ENCODE measurements at places on chromosomes 16 and 17.
A peak's percentile ranks its signal among the peaks of the same experiment; 100 is the strongest.

DNA sequence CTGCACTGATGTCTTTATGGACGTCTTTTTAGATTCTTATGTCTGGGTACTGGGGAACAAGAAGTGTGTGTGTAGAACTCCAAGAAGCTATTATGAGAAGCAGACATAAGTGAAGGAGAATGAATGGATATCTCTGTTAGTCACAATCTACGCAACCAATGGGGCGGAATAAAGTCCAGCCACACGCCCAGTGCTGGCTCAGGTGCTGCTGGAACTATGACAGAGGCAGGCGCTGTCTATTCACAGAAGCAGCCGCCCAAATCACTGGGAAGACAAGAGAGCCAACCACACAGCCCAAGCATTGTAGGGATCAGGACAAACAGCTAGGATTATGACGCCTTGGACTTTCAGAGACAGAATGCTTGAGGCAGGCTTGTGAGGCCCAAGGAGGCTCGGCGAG is 43.9 kb upstream of the ICAM2 start:
- peak overlapping the region; percentile 88 for H3K27ac ChIP-seq
- no peak for DNase-seq
- peaks cover 95% of the 10 kb centered on the region for H3K36me3 ChIP-seq
- peaks cover 58% of the 10 kb centered on the region for H3K4me1 ChIP-seq
- no peaks in the 10 kb centered on the region for H3K27me3 ChIP-seq

DNA sequence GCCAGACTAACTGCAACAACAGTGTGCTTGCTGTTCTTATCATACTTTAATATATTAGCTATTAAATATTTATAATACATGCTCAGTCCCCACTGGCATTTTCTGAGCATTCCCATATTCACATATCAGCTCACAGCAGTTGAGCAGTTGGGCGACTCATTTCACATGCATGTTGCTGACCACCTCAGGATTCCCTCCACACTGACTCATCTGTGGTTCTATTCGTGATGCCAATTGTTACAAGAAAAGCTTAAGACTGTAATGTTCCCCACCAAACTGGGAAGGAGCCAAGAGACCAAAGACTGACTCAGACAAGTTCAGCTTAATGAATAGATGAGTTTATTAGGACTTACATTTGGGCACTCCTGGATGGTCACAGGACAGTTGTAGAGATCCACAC is 100.3 kb upstream of the KIF2B start:
- H3K36me3 ChIP-seq = no peaks in the 10 kb centered on the region
- H3K27me3 ChIP-seq = no peaks in the 10 kb centered on the region

- peaks cover 2% of the 10 kb centered on the region for H3K36me3 ChIP-seq
- DNase-seq = peak; percentile 46
- H3K4me3 ChIP-seq = peak overlapping the region; percentile 56
- H3K27ac ChIP-seq = peak overlapping the region; percentile 91
- H3K27me3 ChIP-seq = no peaks in the 10 kb centered on the region
Measured at GRCh38 chr16:26598061-26598460, 468.7 kb upstream of the C16orf82 start.

GRCh38 chr16:87141402-87141801 is 175.8 kb downstream of the C16orf95 start:
- H3K27me3 ChIP-seq = no peaks in the 10 kb centered on the region
- no peaks in the 10 kb centered on the region for H3K4me1 ChIP-seq
- no peak for DNase-seq
- H3K36me3 ChIP-seq = no peaks in the 10 kb centered on the region

DNA sequence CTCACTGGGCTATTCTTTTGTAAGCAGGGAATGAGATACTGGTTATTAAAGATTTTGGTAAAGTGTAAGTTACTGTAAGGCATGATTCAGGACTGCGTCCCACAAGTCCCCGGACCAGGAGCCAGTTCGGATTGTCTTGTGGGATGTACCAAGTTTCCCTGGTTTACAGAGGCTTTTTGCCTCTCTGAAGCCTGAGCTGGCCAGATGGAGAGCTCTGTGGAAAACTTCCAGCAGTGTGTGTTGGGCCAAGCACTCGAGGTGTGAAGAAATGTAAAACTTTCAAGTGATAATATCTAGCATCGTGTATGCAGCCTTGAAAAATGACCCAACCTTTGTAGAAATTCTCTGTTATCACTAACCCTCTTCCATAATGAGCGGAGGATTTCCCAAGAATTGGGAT is 2.4 kb downstream of the EPN2 start:
- no peaks in the 10 kb centered on the region for H3K27me3 ChIP-seq
- no peaks in the 10 kb centered on the region for H3K36me3 ChIP-seq
- H3K27ac ChIP-seq = no peak overlapping the region
- DNase-seq = no peak

DNA sequence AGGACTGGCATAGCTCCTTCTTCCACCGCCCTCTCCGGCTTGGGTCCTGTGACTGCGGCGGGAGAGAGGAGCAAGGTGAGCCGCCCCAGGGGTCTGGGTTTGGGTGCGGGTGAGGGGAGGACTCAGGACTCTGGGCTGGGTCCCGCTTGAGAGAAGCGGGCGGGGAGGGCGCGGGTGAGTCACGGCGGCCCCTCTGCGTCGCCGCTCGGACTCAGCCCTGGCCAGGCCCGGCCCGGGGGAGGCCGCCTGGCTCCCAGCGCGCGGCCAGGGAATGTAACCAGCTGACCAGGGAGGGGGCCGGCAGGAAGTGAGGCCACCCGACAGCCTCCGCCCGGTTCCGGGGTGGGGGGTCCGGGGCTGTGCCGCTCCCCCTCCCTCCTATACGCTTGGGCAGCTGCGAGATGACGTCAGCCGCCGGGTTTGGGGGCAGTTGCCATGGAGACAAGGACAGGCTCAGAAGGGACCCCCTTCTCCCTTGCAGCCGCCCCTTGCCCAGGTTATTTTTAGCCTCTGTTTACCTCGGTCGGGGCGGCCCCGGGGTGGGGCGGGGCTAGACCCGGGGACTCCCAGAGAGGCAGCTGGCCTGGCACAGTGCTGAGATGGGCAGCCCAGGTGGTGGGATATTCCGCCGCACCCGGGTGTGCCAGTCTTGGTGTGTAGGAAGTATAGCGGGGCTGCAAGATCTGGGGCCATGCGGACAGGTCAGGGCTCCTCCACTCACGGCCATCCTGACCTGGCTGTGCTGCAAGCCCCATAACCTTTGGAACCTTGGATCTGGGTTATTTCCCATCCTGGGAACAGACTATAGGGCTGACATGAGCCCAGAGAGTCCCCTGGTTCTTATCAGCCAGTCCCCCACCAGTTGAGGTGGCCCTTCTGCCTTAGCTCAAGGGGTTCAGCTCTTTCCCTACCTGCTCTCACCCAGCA is 1.6 kb downstream of the RIPOR1 start:
- DNase-seq = no peak
- no peak overlapping the region for H3K27ac ChIP-seq
- H3K4me1 ChIP-seq = peaks cover 16% of the 10 kb centered on the region

- H3K27ac ChIP-seq = peak overlapping the region; percentile 83
- H3K4me3 ChIP-seq = no peak overlapping the region
- peaks cover 13% of the 10 kb centered on the region for H3K4me1 ChIP-seq
- DNase-seq = no peak
Measured at GRCh38 chr16:80743273-80743672, 61.1 kb downstream of the CDYL2 start.

GRCh38 chr17:50153650-50154575 is 3.4 kb upstream of the PPP1R9B start:
- H3K27me3 ChIP-seq = no peaks in the 10 kb centered on the region
- peaks cover 13% of the 10 kb centered on the region for H3K36me3 ChIP-seq
- no peak overlapping the region for H3K27ac ChIP-seq
- H3K4me3 ChIP-seq = no peak overlapping the region
- peaks cover 19% of the 10 kb centered on the region for H3K4me1 ChIP-seq

DNA sequence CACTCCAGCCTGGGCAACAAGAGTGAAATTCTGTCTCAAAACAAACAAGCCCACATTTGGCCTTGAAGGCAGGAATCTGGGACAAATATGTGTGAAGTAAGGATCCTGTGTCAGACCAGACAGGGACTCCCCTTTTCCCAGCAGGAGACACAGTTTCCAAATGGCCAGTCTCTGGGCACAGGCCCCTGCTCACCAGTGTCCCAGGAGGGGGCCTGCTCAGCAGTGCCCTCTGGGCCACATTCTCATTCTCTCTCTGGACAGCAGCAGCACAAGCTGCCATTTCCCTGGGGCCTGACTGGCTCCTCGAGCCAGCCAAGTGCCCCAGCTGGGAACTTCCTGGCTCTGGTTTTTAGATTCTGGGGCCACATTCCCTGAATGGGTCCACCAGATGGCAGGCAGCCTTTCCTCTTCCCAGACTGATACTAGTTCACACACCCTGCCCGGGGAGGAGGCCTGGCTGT is 11.7 kb upstream of the MNT start:
- no peaks in the 10 kb centered on the region for H3K27me3 ChIP-seq
- H3K4me3 ChIP-seq = no peak overlapping the region
- no peak for DNase-seq
- no peaks in the 10 kb centered on the region for H3K4me1 ChIP-seq
- no peak overlapping the region for H3K27ac ChIP-seq
- peaks cover 6% of the 10 kb centered on the region for H3K36me3 ChIP-seq

GRCh38 chr16:22787466-22788192 is 26.3 kb upstream of the HS3ST2 start:
- peaks cover 5% of the 10 kb centered on the region for H3K4me1 ChIP-seq
- H3K27me3 ChIP-seq = peaks cover 28% of the 10 kb centered on the region
- DNase-seq = no peak
- H3K36me3 ChIP-seq = no peaks in the 10 kb centered on the region
- H3K27ac ChIP-seq = no peak overlapping the region

- H3K27ac ChIP-seq = no peak overlapping the region
- H3K4me3 ChIP-seq = no peak overlapping the region
- H3K36me3 ChIP-seq = no peaks in the 10 kb centered on the region
- no peak for DNase-seq
Measured at GRCh38 chr17:16941072-16942036, 30.6 kb downstream of the TNFRSF13B start.

DNA sequence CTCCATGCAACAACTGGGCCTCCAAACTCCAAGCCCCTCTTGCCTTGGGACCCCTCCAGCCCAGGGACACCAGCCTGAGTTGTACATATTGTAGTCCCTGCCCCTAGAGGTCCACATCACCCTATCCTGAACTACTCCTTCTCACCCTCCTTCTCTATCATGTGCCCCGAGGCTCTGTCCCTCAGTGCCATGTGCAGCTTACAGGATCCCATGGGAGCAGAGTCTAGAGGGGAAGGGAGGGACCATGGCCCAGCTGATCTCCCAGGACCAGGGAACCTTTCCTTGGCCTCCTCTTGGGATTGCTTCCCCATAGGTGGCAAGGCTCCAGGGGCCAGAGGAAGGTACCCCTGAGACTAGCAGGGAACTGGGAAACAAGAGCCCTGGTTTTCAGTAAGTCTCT is 35.3 kb downstream of the TMEM132E start:
- H3K27me3 ChIP-seq = peaks cover 78% of the 10 kb centered on the region
- H3K4me1 ChIP-seq = no peaks in the 10 kb centered on the region
- DNase-seq = no peak
- H3K36me3 ChIP-seq = no peaks in the 10 kb centered on the region
- H3K27ac ChIP-seq = no peak overlapping the region
- H3K4me3 ChIP-seq = no peak overlapping the region

- H3K4me3 ChIP-seq = no peak overlapping the region
- H3K27me3 ChIP-seq = peaks cover 53% of the 10 kb centered on the region
- H3K36me3 ChIP-seq = no peaks in the 10 kb centered on the region
- no peak overlapping the region for H3K27ac ChIP-seq
- DNase-seq = no peak
Measured at GRCh38 chr17:5665164-5665563, 80.9 kb upstream of the NLRP1 start.

- H3K36me3 ChIP-seq = no peaks in the 10 kb centered on the region
- peak overlapping the region; percentile 7 for H3K27ac ChIP-seq
- no peak overlapping the region for H3K4me3 ChIP-seq
- peaks cover 4% of the 10 kb centered on the region for H3K27me3 ChIP-seq
Measured at GRCh38 chr16:68762996-68763756, 26.1 kb downstream of the CDH1 start.

- H3K27me3 ChIP-seq = no peaks in the 10 kb centered on the region
- peak overlapping the region; percentile 97 for H3K27ac ChIP-seq
- peaks cover 23% of the 10 kb centered on the region for H3K4me1 ChIP-seq
- H3K4me3 ChIP-seq = peak overlapping the region; percentile 99
- no peak for DNase-seq
- peaks cover 32% of the 10 kb centered on the region for H3K36me3 ChIP-seq
Measured at GRCh38 chr16:24728891-24729242, 584 bp upstream of the TNRC6A start.

- H3K27ac ChIP-seq = peak overlapping the region; percentile 97
- peaks cover 13% of the 10 kb centered on the region for H3K4me1 ChIP-seq
- peaks cover 22% of the 10 kb centered on the region for H3K36me3 ChIP-seq
- DNase-seq = no peak
- peaks cover 8% of the 10 kb centered on the region for H3K27me3 ChIP-seq
Measured at GRCh38 chr17:58219789-58220183, 731 bp upstream of the MKS1 start.

DNA sequence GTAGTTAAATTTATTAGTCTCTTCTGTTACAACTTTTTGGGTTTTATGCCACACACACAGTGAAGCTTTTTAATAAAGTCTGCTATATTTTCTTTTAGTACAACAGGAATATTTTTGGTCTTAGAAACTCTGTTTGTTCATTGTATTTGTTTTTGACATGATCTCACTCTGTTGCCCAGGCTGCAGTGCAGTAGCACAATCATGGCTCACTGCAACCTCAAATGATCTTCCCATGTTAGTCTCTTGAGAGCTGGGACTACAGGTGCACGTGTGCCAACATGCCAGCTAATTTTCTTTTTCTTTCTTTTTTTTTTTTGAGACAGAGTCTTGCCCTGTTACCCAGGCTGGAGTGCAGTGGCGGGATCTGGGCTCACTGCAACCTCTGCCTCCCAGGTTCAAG is 27.1 kb downstream of the PPM1D start:
- DNase-seq = no peak
- no peak overlapping the region for H3K27ac ChIP-seq
- no peak overlapping the region for H3K4me3 ChIP-seq
- H3K27me3 ChIP-seq = no peaks in the 10 kb centered on the region

- no peaks in the 10 kb centered on the region for H3K4me1 ChIP-seq
- H3K27ac ChIP-seq = no peak overlapping the region
- H3K36me3 ChIP-seq = no peaks in the 10 kb centered on the region
- H3K4me3 ChIP-seq = no peak overlapping the region
- no peak for DNase-seq
Measured at GRCh38 chr16:86368261-86368660, 142.1 kb upstream of the FOXF1 start.

GRCh38 chr16:67936124-67936879 is at the start of gene PSMB10:
TSS of gene PSMB10 (minus strand) at chr16:67936850. CDS start at chr16:67936749, 101 bp downstream.
- H3K27me3 ChIP-seq = no peaks in the 10 kb centered on the region
- peaks cover 30% of the 10 kb centered on the region for H3K4me1 ChIP-seq
- peaks cover 46% of the 10 kb centered on the region for H3K36me3 ChIP-seq
- peak; percentile 13 for DNase-seq
- H3K27ac ChIP-seq = peak within 1 kb of the TSS; percentile 92

GRCh38 chr17:49414271-49414621 is 436 bp downstream of the PHB1 start:
- no peak for DNase-seq
- no peaks in the 10 kb centered on the region for H3K27me3 ChIP-seq
- H3K4me1 ChIP-seq = peaks cover 20% of the 10 kb centered on the region
- H3K27ac ChIP-seq = peak overlapping the region; percentile 86
- peak overlapping the region; percentile 98 for H3K4me3 ChIP-seq
- H3K36me3 ChIP-seq = peaks cover 31% of the 10 kb centered on the region

DNA sequence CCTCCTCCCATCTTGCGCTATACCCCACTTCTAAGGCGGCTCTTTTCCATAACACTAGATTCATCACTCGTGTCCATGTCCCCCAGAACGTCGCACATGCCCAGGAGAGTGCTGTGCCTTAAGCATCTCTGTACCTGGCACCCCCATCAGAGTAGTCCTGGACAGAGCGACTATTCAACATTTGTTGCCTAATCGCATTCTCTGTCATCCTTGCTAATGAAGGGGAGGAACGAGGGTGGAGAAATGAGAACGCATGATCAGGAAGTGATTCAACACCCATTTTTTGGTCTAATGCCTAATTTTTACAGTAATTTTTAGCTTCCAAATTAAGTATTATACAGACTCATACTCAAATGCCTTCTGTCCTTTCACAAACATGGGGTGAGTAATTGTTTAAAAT is 53.2 kb downstream of the SLC39A11 start:
- no peak overlapping the region for H3K4me3 ChIP-seq
- no peaks in the 10 kb centered on the region for H3K27me3 ChIP-seq
- H3K4me1 ChIP-seq = peaks cover 6% of the 10 kb centered on the region
- DNase-seq = no peak

All from effector memory CD8-positive, alpha-beta T cell (primary cell).